ENCODE measurements at places on chromosomes 2 and 18.

- no peak for DNase-seq
Measured at GRCh38 chr2:157256626-157257025, 879 bp upstream of the GALNT5 start.

DNA sequence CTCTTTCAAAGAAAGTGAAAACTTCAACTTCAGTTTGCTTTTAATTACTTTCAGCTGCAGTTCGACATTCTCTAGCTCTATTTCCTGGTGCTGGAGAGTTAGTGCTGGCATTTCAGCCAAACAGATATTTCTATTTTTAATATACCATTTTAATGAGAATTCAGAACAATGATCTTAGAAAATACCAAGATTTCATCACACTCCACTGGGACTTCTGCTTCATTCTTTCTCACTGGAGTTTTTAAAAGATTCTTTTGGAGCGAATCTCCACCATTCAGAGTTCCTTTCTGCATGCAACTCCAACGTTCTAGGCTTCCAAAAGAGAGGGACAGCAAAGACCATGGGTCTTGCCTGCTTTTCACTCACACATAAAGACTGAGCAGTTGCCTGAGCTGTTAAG lies 94.2 kb downstream of the CABLES1 start:
- DNase-seq = no peak

- no peak for DNase-seq
Measured at GRCh38 chr2:60614319-60614718, 60.9 kb upstream of the BCL11A start.

- DNase-seq = no peak
Measured at GRCh38 chr2:64274399-64275173, 130.4 kb upstream of the PELI1 start.

- DNase-seq = no peak
Measured at GRCh38 chr2:8506746-8507145, 175.1 kb upstream of the ID2 start.

DNA sequence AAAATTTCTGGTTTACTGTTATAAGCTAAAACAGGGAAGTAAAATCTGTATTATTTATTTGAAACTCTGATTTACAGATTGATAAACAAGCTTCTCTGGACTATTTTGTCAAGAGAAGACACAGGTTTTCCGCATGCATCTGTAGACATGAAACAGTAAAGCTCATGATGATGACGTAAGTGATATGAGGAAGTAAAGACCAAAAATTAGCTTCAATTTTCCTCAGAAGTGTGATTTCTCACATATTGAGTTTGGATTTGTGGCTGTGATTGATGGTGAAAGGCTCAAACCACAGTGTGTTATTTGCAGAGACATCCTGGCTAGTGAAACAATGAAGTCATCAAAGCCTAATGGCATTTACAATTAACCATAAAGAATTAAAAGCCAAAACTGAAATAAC lies 12.6 kb upstream of the LONRF2 start:
- DNase-seq = no peak
